ENCODE measurements at places on chromosomes 3 and 15.

DNA sequence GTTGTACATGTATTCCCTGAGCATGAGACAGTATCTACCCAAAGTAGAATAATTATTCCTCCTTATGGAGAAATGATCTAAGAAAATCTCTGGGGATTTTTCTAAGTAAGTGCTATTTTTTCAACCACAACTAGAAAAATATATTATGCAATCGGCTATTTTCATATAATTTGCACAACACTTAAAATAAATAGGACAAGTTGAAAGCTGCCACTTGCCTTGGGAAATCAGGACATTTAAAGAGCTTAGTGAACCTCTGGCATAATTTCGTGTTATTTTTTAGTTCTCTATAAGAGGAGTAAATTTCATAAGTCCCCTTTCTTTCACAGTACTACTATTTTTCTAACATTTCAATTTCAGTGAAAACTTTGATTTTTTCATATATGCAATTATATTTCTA lies 672.1 kb downstream of the OTOL1 start:
- no peak for DNase-seq

GRCh38 chr3:61645148-61645547 lies 83.8 kb downstream of the PTPRG start:
- no peak for DNase-seq

DNA sequence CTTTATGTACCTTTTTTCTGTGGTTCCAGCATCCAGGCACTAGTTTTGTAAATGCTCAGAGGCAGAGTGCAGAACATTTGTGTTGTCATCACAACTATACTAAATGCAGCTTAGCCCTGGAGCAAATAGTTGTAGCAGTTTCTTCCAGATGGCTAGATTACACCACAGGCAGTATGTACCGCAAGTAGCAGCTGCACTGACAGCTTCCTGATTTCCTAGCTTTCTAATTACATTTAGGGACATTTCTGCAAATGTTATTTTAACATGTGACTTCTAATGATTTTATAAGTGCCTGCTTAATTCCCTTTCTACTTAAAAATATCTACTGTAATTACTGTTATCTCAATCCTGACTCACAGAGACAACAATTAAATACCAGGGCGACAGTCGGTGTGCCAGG lies 106.5 kb downstream of the NR2E3 start:
- DNase-seq = no peak

GRCh38 chr15:48432688-48433087 lies 101.5 kb downstream of the DUT start:
- no peak for DNase-seq

- DNase-seq = no peak
These were observed 8.2 kb downstream of the SLC27A2 start for GRCh38 chr15:50190166-50190570.
